ENCODE measurements at places on chromosomes 12 and 14. TPM values are rescaled to one million over a fixed set of nuclear protein-coding genes. Genes with fewer than 3 reads are reported as not detected.

TMPRSS12 gene
- not detected for total RNA-seq

LRP1-AS gene
- not detected for total RNA-seq

GRCh38 chr12:119699199-119699760, 31.3 kb downstream of the PRKAB1 start:
- DNase-seq: no peak

GRCh38 chr14:94386085-94387031, 2.0 kb downstream of the SERPINA1 start:
- no peak for DNase-seq
